ENCODE measurements at places on chromosomes 7 and 10.

DNA sequence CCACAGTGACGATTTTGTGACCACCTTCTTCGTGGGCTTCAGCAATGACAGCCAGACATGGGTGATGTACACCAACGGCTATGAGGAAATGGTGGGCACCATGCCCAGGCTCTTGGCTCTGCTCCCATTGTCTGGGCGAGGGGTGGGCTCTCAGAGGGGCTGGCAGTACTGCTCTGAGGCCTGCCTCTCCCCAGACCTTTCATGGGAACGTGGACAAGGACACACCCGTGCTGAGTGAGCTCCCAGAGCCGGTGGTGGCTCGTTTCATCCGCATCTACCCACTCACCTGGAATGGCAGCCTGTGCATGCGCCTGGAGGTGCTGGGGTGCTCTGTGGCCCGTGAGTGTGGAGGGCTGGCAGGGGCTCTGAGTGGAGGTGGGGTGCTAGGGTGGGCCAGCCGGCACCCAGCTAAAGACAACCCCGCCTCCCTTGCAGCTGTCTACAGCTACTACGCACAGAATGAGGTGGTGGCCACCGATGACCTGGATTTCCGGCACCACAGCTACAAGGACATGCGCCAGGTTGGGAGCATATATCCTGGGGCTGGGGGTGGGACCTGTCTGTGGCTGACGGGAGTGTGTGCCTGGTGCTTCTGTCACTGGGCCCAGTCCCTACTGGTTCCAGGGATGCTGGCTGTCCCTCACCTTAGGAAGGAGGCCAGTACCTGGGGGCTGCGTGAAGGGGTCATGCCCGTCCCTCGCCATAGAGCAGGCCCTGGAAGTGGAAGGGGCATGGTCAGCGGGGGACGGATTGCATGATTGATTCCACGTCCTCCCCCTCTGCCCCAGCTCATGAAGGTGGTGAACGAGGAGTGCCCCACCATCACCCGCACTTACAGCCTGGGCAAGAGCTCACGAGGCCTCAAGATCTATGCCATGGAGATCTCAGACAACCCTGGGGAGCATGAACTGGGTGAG is 6.8 kb downstream of the AEBP1 start:
- no peak for DNase-seq

GRCh38 chr7:47435889-47436312 is 146.0 kb downstream of the TNS3 start:
- DNase-seq, result peak; percentile 49

- DNase-seq, result peak; percentile 67
Observed at GRCh38 chr7:44145969-44146911, 5.1 kb upstream of the MYL7 start.

GRCh38 chr7:134702366-134703240 is 56.0 kb downstream of the BPGM start:
- no peak for DNase-seq

DNA sequence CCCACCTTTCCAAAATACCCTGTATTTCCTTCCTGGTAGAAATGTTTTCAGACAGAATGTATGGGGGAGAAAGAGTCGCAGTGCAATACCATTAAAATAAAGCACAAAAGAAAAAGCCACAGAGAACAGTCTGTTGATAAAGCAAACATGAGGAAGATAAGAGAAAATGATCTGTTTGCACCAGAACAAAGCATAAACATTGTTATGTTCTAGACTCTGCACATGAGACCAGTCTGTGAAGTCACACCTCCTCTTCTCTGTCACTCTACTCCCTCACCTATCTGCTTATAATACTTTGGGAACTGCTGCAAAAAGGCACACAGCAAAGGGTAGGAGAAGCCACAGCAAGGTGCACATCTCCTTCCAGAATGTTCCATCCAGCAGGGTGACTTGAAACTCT is 67.2 kb upstream of the LRGUK start:
- DNase-seq, result no peak

DNA sequence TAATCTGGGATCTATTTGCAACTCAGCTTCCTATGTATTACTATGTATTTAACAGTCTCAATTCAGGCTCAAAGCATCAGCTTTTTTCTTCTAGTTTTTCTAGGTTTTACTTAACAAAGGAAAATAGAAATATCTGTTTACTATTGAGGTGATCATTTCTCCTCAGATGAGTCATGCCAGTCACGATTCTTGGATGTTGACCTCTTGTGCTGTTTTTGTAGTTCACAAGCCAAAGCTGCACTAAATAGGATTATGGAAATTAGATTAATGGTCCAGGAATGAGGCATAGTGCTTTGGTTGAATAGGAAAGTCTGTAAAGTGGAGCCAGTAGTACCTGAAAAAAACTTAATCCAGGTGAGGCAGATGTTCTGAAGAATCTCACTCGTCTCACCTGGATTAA is 198.3 kb upstream of the KAT6B start:
- DNase-seq, result no peak

GRCh38 chr10:95414844-95415485 is 124.2 kb upstream of the PDLIM1 start:
- no peak for DNase-seq

DNA sequence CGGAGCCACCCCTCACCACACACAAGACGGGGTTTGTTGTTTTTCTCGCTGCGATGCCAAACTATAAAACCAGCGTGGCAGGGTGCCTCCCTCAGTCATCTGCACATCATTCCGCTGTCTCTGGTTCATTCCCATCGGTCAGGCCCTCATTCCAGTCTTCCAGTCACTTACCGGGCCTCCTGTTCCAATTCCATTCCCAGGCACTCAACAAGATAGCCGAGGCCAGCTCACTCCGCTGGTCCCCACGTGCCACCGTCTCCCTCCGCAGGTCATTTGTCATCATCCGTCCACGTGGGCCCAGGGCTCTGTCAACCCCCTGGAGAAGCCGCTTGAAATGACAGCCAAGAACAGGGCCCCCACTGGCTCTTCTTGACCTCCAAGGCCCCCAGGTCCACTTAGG is 6.1 kb upstream of the TMEM184A start:
- DNase-seq, result no peak

DNA sequence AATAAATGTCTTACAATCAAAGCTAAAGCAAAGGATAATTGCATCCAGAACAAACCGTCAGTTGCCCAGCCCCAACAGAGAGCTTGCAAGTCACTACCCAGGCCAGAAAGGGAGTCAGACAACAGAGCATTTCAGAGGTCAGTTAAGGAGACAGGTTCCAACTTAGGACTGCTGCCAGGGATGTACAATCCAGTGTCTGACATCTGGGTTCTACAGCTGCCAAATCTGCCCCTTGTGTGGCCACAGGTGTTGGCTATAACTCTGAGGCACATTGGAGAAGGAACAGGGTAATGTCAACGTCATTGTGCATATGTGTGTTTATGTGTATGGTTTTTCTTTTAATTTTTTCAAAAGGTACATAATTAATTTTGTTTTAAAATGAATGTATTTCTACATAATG is 85.2 kb upstream of the GLCCI1 start:
- DNase-seq, result no peak

GRCh38 chr7:5339955-5340354 is 57.2 kb downstream of the SLC29A4 start:
- no peak for DNase-seq

DNA sequence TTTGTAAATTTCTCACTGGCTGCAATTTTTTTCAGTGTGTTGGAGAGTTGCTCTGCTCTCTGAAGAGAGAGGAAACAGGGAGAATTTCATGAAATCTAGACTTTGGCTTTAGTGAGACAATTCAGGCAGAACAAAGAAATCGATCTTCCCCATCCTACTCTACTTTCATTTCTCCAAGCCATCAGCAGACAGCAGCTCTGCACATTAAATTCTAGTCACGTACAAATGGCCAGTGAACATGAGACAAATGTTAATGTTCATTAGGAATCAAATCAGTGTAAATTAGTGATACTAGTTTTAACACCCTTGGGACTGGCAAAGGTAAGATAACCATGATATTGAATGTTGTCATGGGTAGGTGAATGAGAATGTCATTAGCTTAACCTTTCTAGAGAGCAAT is 140.8 kb downstream of the ANLN start:
- DNase-seq, result no peak

DNA sequence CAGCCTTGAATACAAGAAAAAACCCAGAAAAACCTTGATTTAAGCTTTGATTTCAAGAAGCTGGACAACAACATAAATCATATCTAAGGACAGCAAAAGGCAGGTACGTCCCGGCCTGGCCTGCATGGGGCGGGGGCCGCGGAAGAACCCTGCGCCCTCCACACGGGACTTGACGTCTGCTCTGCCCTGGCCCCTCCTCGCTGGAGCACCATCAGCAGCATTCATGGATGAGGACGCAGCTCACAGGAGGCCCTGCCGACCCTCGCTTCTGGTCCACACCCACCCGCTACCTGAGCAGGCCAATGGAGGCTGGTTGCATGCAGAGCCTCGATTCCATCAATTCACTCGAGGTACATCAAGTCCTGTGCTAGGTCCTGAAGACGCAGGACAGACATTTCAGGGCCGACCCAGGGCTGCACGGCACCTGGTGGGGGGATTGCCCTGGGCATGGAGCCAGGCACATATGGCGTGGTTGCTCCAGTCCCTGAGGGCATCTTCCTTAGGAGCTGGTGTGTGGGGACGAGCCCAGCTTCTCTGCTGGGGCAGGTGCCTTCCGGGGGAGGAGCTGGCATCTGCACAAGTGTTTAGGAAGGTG is 63.1 kb upstream of the NKX6-2 start:
- no peak for DNase-seq

DNA sequence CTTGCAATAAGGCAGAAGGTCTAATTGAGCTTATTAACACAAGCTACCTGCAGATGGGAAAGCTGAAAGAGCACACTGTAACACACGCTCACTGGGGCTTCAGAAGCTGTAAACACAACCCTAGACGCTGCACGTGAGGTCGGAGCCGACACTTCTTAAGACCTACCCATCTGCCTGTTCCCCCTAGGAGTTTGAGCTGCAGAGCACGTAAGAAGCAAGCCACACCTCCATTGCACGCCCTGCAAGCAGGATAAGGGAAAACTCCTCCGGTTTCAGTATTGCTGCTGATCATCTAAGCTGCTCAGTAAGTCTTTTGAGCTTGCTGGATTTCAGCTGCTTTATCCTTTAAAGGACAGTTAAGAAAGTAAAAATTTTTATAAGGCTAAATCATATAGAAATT is 244.0 kb upstream of the ZWINT start:
- DNase-seq, result no peak

DNA sequence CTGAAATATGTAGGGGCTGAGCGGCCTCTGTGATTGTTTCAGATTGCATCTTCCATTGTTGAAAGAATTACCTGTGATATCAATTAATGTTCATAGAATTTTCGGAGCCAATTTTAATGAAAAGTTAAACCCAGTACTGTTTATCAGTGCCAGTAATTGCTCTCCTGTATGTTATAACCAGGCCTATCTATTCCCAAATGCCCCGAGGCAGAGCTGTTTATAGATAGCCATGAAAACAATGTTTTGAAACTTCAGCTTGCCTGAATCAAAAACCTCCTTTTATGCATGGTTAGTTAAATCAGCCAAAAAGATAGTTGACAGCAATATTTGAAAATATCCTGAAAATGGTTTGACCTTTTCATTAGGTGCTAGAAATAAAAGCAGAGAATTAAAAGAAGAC is 50.1 kb upstream of the HDAC9 start:
- DNase-seq, result no peak

- DNase-seq, result no peak
Observed at GRCh38 chr10:81865581-81865980, 9.4 kb upstream of the NRG3 start.

DNA sequence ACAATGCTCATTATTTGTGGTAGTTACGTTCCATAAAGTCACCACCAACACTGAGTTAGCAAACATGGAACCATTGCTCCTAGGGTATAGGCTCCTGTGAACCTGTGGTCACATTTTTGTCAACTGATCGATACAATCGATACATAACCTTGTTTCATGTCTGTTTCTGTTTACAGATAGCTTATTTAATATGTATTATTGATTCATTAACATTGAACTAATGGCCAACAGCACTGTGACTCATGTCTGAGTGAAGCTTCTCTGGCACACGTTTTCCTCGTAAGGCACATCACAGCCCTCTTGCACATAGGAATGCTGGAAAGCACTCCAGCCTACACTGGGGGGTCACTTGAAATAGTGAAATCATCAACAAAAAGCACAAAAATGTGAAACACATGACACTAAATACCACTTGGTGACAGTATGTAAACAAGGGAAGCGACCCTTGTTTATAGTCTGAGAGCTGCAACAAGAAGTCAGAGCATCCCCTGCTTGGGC is 27.0 kb downstream of the GHRHR start:
- DNase-seq, result no peak

- no peak for DNase-seq
Observed at GRCh38 chr7:55073976-55074528, 55.2 kb downstream of the EGFR start.

GRCh38 chr10:44986670-44987069 is 8.1 kb upstream of the DEPP1 start:
- DNase-seq, result no peak

DNA sequence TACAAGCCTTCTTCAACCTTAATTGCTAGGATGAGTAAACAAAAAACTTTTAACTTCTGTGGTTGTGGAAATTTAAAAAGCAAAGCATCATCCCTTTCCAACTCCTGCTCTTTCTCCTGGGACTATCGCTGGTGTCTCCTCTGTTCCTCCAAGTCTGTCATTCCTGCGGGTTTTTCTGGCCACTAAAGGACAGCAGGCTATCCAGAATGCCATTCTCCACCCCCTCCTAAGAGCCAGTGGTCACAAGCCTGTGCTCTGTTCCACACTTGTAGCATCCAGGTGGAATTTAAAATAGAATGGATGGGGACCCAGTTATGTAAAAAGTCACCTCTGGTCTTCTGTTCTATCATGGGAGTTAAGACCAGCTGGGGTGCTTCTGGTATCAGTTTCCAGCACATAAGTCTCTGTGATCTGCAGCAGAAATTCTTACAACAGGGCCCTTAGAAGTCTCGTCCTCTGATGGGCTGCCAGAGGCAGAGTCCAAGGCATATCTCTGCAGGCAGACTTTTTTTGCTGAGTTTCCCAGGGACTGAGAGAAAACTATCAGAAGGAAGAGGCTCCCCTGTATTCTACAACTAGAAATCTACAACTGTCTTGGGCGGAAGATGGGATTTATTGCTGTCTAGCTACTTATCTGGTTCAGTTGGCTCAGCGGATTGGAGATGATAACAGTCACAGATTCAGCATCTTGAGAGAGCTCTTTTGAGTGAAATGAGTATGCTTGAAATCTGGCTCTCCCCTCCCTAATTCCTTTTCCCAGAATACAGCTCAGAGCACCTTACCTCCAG is 5.1 kb upstream of the WNT16 start:
- no peak for DNase-seq

DNA sequence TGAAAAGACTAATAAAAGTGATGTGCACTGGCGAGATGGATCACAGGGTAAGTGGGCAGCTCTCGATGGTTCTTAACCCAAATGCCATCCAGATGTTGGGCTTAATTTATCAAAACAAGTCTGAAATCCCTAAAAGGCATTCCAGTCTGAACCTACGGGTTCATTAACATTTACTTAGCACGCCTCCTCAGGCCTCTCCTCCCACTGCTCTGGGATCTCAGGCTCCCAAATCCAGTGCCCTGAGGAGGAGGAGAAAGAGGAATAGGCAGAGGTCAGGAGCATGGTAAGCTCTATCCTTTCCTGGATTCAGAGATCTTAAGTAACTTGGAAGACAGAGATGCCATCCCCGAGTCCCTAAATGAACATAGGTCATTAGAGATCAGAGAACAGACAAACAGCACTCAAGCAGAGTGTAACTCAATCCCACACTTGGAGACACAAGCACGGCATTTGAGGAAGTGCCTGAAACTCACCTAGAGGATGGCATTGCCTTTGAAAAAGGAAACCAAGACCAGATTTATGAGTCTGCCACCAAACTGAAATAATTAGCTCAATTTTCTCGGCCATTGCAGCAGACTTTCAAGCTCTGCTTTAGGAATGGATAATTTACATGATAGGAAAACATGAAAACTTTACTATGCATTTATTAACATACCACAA is 140.9 kb downstream of the CXCL12 start:
- DNase-seq, result no peak

All from common myeloid progenitor, CD34-positive (primary cell).